ENCODE measurements at places on chromosomes 5 and 9.

DNA sequence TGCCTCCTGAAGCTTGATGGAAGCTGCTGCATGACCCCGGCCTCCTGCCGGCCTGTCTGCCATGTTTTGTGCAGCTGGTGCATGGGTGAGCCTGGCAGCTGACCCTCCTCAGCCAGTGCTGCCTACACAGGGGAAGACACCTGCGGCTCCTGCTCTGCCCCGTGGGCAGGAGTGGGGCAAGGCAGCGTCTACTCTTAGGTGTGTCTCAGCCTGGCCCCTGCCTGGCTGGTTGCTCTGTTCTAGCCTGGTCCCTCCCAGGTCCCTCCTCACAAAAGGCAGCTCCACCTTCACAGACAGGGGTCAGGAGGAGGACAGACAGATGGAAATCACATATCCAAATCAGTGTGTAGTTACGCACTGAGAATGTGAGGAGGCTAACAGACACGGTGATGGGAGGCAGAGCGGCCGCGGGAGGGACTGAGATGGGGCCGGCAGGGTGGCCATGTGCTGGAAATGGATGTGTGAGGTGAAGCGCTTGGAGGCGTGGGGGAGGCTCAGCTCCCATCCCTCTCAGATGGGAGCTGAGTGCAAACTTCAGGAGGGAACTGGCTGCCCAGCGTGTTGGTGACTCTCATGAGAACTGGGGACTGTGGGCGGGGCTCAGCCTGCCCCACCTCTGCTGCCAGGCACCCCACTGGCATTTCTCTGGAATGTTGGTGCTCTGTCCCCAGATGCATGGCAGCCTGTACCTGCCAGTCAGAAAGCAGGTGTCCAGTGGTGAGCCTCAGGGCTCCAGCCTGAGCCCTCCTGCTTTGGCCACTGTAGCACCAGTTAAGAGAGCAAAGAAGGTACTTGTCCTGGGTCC is 43.4 kb downstream of the PPARGC1B start:
- no peak for DNase-seq

GRCh38 chr9:127568971-127569885 is 42.8 kb upstream of the STXBP1 start:
- DNase-seq: peak; percentile 88

GRCh38 chr9:77175151-77175550 is 2.2 kb upstream of the VPS13A start:
- DNase-seq: no peak

- DNase-seq: no peak
Observed at GRCh38 chr9:127181315-127181580, 58.8 kb upstream of the ANGPTL2 start.

DNA sequence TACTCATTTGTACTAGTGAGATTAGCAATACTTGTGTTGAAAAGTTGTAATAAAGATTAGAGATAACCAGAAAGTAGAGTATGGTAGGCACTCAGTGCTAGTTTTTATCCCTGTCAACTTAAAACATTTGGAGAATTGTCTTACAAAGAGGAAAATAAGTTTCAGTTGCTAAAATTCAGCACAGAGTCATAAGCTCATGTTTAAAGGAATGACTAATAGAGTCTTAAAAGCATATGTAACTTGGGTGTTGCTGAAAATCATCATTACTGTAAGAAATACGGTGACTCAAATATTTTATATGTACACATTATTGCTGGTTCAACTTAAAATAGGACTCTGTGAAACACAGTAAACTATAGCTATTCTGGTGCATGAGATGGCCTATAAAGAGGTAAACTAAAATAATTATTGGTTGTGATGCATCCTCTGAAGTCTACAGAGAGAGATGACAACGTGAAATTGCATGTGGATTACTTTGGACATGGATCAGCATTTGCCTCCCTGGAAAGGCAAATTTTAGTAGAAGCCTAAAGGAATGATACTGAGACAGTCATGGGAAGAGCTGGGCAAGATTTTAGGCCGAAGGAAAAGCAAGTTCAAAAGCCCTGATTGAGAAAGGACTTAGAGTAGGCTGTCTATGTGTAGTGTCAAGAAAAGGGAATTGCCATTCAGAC is 34.6 kb downstream of the SGCD start:
- no peak for DNase-seq

DNA sequence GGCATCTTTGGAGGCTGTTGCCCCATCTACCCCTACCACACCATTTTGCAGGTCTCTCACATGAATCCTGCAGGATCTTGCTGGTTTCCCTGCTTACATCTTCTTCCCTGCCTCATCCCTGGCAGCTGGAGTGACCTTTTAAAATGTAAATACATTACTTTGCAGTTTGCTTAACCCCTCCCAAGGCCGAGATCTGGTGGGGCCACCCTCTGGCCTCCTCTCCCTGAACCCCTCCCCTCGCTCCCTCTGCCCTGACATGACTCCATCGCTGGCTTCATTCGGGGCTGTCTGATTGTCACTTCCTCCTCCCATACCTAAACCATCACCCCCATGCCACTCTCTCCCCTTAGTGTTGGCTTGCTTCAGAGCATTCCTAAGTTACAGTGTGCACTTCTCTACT is 12.6 kb upstream of the PALM2AKAP2 start:
- no peak for DNase-seq

GRCh38 chr9:94639999-94640376 is 670 bp upstream of the FBP1 start:
- no peak for DNase-seq

GRCh38 chr5:54738118-54738972 is 220.8 kb downstream of the SNX18 start:
- DNase-seq: no peak

Data from HuH-7.5 (cell line).